Stimulated activated CD4-positive, alpha-beta T cell treated with anti-CD3 and anti-CD28 coated beads, Interleukin-2, amount 100 ng/mL, for 24 hours (primary cell): ENCODE measurements at places on chromosomes 16 and 17.

GRCh38 chr17:9255833-9256232 is 234.5 kb downstream of the NTN1 start:
- no peak for DNase-seq

DNA sequence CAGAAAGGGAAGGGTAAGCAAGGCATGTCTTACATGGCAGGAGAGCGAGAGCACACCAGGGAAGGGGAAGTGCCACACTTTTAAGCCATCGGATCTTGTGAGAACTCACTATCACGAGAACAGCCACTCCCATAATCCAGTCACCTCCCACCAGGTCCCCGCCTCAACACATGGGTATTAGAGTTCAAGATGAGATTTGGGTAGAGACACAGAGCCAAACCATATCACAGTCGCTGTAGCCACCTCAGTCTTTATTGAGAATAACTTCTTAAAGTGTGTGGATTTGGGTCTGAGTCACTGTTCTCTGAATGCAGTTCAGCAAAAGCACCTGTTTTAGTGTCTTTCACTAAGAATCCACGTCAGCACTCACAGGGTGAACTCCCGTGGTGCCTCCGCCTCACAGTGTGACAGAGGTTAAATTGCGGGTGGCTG is 195.2 kb upstream of the CHMP6 start:
- no peak for DNase-seq

GRCh38 chr16:23414731-23415130 is 38.3 kb downstream of the COG7 start:
- DNase-seq, result no peak

- no peak for DNase-seq
Measured at GRCh38 chr16:29696881-29697331, 17.9 kb downstream of the QPRT start.

- no peak for DNase-seq
Measured at GRCh38 chr16:66168777-66169176, 197.7 kb upstream of the CDH5 start.

DNA sequence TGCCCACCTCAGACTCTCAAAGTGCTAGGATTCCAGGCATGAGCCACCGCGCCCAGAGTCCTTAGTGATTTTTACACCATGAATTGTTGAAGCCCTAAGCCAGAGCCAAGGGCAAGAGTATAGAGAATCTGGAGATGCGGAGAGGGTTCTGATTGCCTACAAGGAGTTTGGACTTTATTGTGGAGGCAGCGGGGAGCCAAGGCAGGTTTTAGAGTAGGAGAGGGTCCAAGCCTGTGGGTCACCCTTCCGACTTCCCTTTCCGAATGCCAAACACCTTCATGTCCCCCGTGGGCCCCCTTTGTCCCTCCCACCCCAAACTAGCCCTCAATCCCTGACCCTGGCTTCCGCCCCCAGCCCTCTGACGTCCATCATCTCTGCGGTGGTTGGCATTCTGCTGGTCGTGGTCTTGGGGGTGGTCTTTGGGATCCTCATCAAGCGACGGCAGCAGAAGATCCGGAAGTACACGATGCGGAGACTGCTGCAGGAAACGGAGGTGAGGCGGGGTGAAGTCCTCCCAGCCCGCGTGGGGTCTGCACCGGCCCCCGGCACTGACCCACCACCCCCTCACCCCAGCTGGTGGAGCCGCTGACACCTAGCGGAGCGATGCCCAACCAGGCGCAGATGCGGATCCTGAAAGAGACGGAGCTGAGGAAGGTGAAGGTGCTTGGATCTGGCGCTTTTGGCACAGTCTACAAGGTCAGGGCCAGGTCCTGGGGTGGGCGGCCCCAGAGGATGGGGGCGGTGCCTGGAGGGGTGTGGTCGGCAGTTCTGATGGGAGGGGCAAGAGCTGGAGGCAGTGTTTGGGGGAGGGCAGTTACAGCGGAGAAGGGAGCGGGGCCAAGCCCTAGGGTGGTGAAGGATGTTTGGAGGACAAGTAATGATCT is 7.1 kb downstream of the MIEN1 start:
- DNase-seq, result peak; percentile 33

DNA sequence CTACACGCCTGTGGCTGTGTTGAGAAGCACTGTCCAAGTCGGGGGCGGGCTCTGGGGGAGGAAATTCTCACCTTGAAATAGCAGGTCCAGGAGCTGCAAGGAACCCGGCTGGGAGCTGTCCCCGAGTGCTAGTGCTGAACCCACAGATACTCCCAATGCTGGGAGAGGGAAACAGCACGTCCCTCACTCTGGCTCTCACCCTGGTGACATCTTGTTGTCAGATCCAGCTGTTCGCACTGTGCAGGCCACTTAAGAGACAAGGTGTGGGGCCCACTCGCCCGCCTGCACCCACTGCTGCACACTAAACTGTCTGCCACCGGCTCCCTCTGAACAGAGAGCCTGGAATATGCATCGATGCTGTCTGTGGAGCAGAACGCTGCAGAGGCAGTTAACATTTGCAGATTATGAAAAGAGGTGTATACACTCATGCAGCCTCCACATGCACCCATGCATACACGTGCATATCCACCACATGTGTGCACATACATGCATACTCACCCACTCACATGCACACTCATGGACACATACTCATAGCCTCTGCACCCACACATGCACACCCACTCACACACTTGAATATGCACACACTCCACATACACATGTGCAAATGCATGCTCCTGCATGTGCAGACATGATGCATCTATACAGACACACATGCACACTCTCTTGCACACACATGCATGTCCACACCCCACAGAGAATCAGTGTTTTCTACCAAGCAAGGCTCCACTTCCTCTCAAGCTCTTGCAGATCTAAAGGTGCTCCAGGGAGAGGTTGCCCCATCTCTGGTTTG is 42.0 kb downstream of the MGAT5B start:
- DNase-seq, result peak; percentile 28

DNA sequence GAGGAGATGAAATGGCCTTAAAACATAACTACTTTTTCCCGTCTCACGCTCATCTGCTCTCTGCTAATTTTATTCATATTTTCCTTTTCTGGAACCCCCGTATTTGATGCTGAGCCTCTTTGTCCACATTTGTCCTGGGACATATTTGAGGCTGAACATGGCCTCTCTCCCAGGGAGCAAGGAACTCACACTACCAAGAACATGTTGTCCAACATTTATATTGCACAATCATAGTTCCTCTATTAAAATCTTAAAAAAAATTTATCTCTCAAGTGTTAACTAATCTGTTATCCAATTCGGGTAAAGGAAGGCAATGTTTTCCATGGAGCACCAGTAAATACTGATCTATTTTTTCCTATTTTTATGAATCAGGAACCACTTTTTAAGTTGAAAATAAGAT is 60.2 kb downstream of the CMC2 start:
- DNase-seq, result no peak

DNA sequence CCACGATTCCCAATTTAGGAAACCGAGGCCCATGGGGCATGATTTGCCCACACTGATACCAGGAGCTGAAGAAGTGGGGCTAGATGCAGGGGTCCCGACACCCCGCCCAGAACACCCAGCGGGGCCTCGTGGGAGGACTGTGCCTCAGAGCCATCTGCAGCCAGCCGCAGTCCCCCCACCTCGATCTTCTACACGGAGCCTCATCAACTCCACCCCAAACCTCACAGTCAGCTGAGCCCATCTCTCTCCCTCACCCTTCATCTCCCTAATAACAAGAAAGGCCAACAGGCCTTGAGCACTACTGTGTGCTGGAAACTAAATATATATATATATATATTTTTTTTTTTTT is 4.2 kb downstream of the ITGAE start:
- no peak for DNase-seq

- DNase-seq, result no peak
Measured at GRCh38 chr16:24838554-24839266, 7.1 kb upstream of the SLC5A11 start.

DNA sequence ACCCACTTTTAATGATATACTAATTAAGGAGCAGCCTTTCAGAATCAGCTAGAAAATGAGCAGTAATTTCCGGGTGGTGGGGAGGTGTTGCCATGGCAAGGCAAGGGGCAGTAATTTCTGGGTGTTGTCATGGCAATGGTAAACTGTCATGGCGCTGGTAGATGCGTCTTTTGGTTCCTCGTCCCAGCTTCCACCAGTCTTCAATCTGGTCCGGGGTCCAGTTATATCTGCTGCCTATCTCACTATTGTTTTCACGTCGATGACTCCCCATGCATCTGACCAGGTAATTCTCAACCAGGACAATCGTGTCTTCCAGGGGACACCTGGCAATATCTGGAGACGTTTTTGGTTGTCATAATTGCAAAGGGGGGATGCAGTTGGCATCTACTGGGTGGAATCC is 34.9 kb downstream of the TMEM114 start:
- DNase-seq, result no peak

- no peak for DNase-seq
Measured at GRCh38 chr17:32878211-32878610, 1.3 kb upstream of the MYO1D start.

DNA sequence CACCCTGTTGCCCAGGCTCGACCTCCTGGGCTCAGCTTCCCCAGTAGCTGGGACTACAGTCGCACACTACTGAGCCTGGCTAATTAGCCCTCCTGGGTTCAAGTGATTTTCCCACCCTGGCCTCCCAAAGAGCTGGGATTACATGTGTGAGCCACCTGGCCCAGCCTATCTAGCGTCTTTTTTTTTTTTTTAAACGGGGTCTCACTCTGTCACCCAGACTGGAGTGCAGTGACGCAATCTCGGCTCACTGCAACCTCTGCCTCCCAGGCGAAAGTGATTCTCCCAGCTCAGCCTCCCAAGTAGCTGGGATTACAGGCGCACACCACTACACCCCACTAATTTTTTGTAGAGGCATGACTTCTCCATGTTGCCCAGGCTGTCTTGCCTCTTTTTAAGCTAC is 33.3 kb downstream of the GLG1 start:
- no peak for DNase-seq
